ENCODE measurements at places on chromosomes 12 and 14.

DNA sequence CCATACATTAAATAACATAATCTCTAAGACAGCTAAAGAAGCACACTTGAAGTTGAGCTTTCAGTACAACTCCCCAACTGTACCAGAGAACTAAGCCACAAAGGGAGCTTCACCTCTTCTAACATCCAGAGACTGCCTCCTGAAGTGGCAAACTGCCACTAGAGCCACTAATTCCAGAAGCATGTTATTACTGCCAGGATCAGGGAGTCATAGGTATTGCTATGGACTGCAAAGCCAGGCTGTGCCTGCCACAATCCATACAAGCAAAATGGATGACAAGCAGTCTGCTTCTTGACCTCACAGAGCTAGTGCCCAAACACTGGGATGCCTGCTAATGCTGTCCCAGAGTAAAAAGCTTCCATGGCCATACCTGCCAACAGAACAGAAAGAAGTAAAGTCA, 160.1 kb downstream of the STXBP6 start:
- DNase-seq: no peak

- DNase-seq: no peak
These were observed 112.1 kb downstream of the DICER1 start for GRCh38 chr14:95045106-95045701.

- no peak for DNase-seq
These were observed 9.2 kb downstream of the MLH3 start for GRCh38 chr14:75042035-75042434.

- no peak for DNase-seq
These were observed 180.9 kb downstream of the AEBP2 start for GRCh38 chr12:19620222-19620621.

DNA sequence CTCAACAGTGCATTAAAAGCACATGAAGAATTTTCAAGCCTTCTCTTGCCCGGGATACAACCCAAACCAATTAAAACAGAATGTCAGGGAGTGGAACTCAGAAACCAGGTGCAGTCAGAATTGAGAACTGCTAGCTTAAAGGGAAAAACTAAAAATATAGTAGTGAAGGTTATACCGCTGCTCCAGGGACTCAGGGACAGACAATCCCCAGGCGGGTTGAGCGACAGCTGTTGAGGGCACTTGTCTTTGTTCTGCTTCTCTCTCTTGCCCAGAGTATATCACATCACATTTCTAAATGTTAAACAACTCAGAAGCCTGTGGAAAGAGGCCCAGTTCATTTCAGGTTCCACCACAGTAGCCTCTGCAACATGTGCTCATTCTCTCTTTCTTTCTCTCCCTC, 93.1 kb downstream of the SLC5A8 start:
- no peak for DNase-seq

DNA sequence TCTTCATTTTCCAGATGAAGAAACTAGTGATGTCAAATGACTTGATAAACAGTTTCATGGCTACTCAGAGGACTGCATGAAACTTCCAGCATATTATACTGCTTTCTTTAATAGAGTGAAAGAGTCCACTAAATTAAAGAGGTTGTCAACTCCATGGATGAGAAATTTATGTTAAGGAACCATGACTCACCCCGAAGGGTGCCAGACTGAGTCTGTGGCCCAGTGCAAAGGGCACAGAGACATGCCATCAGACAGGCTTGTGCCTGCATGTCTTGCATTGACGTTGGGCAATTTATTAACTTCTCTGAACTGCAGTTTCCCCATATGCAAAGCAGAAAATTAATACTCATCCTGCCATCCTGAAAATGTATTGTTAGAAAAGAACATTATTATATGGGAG, 382.4 kb downstream of the APAF1 start:
- no peak for DNase-seq

DNA sequence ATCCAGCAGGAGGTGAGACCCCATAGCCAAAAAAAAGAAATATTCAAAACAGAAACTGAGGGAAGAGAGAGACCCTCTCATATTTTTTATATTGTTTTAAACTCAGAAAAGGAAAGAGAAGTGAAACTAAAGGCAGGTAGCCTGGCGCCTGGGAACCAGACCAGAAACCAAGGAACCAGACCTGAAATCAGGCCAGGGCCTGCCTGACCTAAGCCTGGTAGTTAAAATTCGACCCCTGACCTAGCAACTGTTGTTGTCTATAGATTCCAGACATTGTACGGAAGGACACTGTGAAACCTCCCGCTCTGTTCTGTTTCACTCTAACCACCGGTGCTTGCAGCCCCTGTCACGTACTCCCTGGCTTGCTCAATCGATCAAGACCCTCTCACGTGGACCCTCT, 38.5 kb upstream of the CD163 start:
- no peak for DNase-seq

- DNase-seq: no peak
These were observed 46.7 kb downstream of the SLC4A8 start for GRCh38 chr12:51471111-51471864.

DNA sequence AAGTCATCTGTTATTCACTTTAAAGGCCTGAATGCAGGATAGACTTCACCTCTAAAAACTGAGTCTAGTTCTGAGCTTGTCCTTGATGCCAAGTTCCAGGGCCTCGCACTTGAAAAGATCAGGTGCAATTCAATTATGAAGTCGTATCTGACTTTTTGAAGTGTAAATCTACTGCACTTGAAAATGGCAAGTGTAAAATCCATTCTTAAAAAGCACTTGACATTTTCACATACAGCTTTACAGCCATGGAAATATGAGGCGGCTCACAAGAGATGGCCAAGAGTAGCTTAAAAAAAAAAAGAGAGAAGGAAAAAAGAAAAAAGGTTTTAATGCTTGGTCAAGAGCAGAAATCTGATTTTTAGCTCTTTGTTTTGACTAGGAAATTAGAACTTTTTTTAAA, 172.5 kb downstream of the GXYLT1 start:
- DNase-seq: no peak

- no peak for DNase-seq
These were observed 238.6 kb upstream of the DDHD1 start for GRCh38 chr14:53391631-53392285.

- DNase-seq: no peak
These were observed 90.5 kb downstream of the CHST11 start for GRCh38 chr12:104547235-104547634.

GRCh38 chr12:24069532-24070395, 120.3 kb upstream of the SOX5 start:
- DNase-seq: no peak
